ENCODE measurements at places on chromosomes 11 and 22.

DNA sequence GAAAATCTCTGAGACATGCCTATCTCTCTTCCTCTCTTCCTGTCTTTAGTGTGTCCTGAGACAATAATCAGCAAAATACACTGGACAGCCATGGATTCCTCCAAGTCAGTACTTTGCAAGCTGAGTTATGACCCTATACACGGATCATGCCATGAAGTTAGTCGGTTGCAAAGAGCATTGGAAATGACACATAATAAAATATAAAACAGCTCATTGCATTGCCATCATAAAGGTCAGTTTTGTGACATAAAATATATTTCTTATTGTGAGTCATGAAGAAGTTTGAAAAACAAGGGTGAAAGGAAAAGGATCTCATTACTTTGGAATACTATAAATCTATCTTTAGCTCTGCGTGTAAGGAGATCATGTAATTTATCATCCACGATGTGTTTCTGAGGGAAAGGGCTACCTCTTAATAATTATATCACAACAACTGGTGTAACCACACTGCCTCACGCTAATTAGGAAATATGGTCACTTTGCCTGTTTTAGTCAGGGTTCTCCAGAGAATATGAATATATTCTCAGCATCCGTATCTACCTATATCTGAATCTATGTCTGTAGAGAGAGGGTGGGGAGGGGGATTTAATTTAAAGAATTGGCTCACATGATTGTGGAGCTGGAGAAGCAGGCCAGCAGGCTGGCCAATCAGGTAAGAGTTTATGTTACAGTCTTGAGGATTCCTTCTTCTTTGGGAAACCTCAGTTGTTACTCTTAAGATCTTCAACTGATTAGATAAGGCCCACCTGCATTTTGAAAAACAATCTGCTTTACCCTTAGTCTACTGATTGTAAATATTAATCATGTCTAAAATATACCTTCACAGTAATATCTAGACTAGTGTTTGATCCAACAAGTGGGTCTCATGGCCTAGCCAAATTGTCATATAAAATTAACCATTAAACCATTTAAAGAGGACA is 198.8 kb downstream of the FAT3 start:
- no peak for DNase-seq

- no peak for DNase-seq
Measured at GRCh38 chr11:97460091-97460490, 1070.3 kb downstream of the JRKL start.

GRCh38 chr11:98772893-98773292 is 247.9 kb upstream of the CNTN5 start:
- DNase-seq, result no peak

- DNase-seq, result no peak
Measured at GRCh38 chr11:23569134-23569533, 708.9 kb upstream of the CCDC179 start.

DNA sequence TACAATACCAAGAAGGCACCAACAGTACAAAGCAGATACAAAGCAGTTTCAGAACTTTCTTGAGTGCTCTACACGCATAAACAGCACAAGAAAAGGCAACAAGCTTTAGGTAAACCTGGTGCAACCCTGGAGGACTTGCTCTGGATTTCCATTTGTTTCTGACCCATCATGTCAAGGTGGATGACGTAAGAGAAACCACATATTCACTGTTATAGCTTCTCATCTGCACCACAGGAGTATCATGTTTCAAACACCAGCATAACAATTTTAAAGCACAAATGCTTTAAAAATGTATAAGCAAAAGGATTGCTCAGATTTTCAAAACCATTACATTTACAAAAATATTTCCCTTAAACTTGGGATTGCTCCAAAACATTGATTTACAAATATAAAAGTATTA is 25.0 kb upstream of the YPEL1 start:
- DNase-seq, result no peak

- DNase-seq, result no peak
Measured at GRCh38 chr22:17213976-17214375, 5.3 kb downstream of the ADA2 start.

DNA sequence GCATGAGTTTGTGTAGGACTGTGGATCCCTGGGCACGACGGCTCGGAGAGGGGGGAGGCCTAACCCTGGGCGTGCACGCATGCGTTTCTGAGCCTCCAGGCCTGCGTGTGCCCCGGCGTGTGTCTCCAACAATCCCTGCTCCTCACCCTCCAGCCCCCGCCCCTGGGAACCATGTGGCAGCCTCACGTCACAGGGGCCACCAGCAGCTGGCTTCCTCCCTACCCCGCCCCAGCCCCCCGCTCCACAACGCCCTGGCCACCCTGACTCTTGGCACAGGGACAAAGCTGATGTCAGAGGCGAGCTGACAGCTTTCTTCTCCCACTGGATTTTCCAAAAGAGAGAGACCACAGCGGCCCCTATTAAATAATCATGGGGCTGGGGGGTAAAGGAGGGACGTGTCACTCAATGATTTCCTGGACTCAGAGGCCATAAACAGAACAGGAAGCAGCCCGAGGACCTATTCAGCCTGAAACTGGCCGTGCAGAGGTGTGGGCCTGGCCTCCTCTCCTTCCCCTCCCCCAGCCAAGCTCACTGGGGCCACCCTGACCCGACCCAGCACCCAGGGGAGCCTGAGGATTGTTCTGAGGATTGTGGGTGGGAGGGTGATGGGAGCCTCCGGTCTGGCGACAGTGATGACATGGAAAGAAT is 6.8 kb upstream of the LIF start:
- no peak for DNase-seq

GRCh38 chr11:66391322-66391721 is 19.8 kb upstream of the SLC29A2 start:
- DNase-seq, result no peak

DNA sequence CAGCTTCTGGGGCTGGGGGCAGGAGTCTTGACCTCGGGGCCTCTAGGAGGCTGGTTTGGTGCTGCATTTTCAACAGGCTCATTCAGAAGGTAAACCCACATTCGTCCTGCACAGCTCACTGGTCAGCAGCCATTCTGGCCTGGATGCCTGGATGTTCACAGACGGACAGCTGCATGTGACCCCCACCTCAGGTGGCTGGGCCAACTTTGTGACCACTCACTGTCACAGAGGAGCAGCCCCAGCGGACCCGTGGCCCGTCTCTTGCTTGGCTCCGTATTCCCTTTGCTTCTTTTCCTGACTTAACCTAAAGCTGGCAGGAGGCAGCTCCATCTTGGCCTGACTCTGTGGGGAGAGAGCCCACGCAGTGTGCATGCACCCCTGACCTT is 8.2 kb downstream of the DGCR8 start:
- no peak for DNase-seq

DNA sequence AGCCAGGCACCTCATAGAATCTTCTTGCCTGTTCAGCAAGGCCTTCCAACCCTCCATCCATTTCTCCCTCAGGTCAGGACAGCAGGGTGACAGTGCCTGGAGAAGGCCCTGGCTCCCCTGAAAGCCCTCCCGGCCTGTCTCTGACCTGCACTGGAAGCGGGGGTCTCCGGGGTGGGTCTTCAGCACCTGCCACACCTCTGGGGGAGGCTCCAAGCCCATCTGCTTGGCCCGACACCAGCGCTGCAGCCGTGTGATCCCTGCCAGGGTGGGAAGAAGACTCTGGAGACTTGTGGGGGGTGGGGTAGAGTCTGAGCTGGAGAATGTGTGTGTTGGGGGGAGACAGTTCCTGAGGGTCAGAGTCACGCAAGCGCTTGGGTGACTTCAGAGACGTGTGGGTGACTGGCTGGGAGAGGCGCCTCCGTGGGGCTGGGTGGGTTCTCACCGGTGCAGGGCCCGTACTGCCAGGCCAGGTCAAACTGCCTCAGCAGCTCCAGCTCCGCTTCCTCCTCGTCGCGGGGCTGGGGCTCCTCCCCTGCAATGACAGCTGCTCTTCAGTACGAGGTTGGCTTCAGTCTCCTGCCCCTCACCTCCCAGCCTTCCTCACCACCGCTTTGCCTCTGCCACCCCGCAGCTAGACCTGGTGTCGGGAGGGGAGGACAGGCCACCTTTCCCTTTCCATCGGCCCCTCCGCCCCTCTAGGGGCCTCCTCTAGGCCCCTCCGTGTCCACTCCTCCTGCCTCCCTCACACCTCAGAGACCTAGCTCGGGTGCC is 615 bp downstream of the POLD4 start:
- DNase-seq, result no peak

- no peak for DNase-seq
Measured at GRCh38 chr11:40235841-40236240, 1223.6 kb downstream of the LRRC4C start.

GRCh38 chr22:30044369-30044768 is 35.9 kb upstream of the HORMAD2 start:
- no peak for DNase-seq

DNA sequence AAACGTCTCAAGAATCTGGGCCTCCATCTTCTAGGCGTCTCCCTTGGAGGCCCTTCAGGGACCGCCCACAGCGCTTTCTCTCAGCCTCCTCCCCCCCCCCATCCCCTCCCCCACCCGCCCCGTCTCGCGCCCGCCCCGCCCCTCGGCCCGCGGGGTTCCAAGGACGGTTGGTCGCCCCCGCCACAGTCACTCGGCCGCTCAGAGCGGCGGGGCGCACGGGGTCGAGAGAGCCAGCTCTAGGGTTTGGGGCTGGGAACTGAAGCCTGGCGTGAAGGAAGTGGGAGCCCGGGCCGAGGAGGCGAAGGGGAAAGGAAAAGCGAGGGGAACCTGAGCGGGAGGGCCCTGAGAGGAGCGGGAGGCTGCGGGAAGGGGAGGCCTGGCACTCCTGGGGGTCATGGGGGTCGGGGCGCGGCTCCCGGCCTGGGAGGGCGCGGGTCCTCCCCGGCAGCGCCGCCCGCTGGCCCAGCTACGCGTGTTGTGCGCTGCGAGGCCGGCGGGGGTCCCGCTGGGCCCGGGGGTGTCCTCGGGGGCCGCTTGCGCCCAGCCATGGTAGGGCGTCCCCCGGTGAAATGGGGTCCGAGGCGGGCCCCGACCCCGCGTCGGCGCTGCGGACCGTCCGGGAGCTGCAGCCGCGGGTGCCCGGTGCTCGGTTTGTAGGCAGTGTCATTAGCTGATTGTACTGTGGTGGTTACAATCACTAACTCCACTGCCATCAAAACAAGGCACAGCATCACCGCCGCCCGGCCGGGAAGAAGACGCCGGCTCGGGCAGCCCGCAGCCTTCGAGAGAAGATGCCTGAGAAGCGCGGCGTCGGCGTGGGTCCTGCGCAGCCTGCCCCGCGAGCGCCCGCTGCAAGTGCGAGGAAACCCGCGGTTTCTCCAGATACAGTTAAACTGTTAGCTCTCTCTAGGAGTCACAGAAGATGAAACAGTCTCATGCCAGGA is at the start of gene BTG4:
Gene BTG4 (minus strand): TSS at position 91 of the 944 bp plus-strand sequence. CDS start 13,610 bp downstream, outside the sequence.
- no peak for DNase-seq

GRCh38 chr22:35597692-35598395 is 19.3 kb downstream of the MB start:
- DNase-seq, result no peak

DNA sequence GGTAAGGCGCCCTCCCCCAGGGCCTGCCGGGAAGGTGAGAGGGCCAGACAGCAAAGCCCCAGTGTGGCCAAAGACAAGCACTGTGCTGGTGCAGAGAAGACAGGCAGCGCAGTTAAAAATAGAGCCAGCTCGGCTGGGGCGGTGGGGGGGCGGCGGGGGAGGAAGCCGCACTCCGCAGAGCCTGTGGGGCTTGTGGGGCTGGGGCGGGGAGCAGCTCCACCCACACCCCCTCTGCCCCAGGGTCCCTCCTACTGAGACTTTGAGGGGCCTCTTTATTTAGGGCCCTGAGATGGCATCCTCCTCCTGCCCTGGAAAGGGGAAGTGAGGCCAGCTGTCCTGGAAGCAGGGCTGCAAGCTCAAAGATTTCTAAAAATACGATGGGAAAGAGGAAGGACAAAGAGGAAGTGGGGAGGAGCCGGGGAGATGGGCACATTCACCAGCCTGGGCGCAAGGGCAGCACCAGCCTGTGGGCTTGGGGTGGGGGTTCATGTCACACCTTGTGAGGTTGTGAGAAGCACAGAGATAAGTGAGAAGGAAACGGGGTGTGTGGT is 2.6 kb downstream of the CYTH4 start:
- peak; percentile 29 for DNase-seq

- no peak for DNase-seq
Measured at GRCh38 chr11:3042496-3043314, 14.5 kb downstream of the CARS1 start.

- DNase-seq, result no peak
Measured at GRCh38 chr11:93765551-93765950, 18.5 kb upstream of the MED17 start.

GRCh38 chr22:36874309-36874696 is 13.5 kb downstream of the NCF4 start:
- no peak for DNase-seq

DNA sequence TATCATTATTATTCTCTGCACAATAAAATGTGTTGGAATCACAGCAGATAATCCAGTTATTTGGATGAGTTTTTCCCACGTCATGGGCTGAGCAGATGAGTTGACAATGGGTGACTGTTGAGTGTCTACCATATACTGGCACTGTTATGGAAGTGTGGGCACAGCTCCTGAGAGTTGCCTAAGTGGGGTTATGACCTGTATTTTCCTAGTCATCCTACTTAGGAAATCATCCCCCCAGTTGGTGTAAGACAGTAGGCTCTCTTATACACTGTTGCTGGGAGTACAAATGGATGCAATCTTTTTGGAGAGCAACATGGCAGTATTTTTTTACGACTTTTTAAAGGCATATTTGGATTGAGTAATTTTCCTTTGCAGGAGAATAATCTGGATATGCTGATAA is 66.4 kb downstream of the TRAF6 start:
- no peak for DNase-seq

DNA sequence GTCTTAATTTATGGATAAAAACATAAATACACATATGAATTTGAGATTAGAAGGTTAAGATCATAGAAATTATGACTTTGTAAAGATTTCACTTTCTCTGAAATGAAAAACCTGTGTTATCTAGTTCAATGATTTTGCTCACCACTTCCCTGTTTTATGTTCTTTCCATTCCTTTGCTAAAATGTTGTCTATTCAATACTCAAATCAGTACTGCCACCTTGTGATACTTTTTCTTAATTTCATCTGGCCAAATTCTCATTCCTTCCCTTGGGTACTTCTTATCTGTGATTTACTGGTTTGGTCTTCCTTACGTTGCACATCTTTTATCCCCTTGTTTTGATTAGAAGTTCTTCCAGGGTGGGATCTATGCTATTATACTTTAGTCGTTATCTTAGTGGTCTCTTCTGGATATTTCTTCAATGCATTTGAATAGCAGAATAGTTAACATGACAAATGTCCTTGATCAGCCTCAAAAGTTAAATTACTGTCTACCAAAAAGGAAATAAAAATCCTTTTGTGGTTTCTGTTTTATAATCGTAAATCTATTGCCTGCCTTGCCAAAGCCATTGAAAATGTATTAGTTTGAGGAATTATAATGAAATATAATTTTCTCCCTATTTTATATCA is 197.0 kb downstream of the PGR start:
- no peak for DNase-seq

GRCh38 chr22:18024276-18024939 is at the start of gene MICAL3:
Gene MICAL3 (minus strand): TSS chr22:18024561. CDS start chr22:17906812, 117,749 bp downstream.
- peak; percentile 17 for DNase-seq

DNA sequence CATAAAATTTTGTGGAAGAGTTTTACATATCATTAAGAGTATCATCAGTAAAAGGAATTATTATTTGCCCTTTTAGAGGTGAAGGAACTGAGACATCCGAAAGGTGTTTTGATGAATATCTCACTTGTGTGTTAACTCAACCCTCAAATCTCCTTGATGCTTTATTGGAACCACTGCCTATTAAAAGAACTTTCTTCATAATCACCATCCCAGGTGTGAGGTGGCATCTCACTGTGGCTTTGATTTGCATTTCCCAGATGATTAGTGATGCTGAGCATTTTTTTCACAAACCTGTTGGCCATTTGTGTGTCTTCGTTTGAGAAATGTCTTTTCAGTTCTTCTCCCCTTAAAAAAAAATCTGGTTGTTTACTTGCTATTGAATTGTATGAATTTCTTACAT is 134.0 kb upstream of the SYN3 start:
- no peak for DNase-seq

Measured in activated CD4-positive, CD25-positive, alpha-beta regulatory T cell (primary cell).